ENCODE measurements at places on chromosomes 11 and 22. TPM values are rescaled to one million over a fixed set of nuclear protein-coding genes. Genes with fewer than 3 reads are reported as not detected.

- no peak for DNase-seq
Observed at GRCh38 chr22:19180234-19180633, 1.7 kb upstream of the SLC25A1 start.

CYTH4 gene
- total RNA-seq, result 89.5 TPM

PYGM gene
- total RNA-seq, result 11.8 TPM

- no peak for DNase-seq
Observed at GRCh38 chr22:35735542-35735941, 17.9 kb downstream of the APOL5 start.

GRCh38 chr11:113967361-113967760 lies 7.5 kb upstream of the HTR3A start:
- no peak for DNase-seq

CHRM4 gene
- total RNA-seq, result 4.3 TPM

FAT3 gene
- total RNA-seq, result not detected

APOBEC3F gene
- 13.5 TPM for total RNA-seq

DNA sequence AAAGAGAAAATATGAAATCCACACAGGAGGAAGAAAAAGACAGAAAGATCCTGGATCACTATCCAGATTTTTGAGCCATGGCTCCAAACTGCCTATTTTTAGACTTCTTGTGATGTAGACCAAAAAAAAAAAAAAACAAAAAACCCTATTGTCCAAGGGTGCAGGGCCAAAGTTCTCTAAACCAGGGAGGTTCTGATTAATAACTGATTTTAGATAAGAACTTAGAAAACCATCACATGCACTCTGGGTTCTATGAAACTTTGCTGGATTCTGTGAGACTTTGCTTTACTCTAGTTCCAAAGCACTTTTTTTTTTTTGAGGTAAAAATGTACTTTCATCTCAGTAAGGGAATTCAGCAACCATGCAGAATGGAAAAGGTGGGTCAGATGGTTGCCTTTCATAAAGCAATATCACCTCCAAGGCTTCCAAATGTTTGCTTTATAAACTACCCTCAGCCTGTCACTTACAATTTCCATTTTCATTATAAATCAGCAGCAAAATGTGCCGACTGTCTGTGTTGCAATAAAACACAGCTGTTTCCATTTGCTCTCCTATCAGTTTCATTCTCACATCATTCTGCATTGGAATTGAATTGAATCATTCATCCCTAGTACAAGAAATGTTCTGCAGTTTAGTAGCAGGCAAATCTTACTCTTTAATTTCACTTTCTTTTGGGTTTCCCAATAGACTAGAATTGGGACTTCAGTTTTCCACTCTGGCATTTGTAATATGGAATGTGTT lies 1584.3 kb upstream of the RAG2 start:
- no peak for DNase-seq

DNA sequence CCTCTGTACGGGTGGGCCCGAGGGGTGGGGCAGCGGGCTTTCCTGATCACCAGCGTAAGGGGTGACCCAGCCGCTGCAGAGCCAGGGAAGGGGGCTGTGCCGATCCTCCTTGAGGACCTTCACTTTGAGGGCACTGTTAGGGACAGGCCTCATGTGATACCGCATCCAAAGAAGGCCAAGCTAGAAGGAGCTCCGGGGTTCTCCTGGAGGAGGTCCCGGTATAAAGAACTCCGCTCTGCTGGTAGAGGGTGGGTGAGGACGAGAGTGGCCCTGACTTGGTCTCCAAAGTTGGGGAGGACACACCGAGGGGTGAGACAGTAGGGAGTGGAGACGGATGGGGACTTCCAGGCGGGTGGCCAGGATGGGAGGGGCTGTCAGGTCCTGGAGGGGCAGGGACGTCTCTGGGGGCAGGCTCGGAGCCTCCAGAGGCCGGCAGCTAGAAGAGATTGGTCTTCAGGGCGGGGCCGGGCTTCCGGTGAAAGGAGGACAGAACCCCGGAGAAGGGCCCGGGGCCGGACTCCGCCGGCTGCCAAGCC lies 4.6 kb downstream of the PHOX2A start:
- DNase-seq, result no peak

DNA sequence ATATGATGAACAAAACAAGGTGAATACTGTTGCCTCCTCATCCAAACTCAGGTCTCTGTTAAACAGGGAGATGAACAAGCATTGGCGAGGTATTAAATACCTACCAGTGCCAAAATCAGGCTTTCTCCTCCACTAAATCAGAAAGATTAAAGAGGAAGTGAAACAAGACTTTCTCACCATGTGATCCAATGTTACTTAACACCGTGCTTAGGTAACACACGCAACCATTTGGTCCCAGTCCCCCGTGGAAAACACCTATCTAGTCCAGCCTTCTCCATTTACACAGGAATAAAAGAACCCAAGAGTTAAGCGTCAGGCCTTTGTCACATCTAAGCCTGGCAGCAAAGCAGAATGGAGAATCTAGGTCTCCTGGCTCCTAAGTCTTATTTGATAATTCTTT lies 34.5 kb downstream of the TENM4 start:
- no peak for DNase-seq

DNA sequence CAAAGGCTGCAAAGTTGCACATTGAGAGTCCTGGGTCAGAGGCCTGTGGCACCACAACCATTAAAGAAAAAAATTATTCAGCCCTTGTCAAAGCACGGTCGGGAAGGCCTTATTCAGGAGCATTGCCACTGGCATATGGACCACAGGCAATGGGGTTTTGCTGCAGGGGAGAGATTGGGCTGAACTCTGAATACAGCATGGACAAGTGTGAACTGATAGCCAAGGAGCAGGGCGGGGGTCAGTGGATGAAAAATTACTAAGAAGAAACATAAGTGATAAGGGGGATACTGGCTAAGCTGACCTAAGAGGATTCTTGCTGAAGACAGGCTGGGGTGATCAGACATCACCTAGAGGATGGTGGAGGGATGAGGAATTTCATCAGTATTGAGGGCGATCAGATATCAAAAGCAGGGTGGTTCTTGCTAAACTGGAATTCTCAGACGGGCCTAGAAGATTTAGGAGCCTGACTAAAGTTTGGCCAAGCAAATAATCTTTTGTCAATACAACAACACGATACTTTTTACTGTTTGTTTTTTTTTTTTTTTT lies 3.3 kb upstream of the DGCR8 start:
- no peak for DNase-seq

DNA sequence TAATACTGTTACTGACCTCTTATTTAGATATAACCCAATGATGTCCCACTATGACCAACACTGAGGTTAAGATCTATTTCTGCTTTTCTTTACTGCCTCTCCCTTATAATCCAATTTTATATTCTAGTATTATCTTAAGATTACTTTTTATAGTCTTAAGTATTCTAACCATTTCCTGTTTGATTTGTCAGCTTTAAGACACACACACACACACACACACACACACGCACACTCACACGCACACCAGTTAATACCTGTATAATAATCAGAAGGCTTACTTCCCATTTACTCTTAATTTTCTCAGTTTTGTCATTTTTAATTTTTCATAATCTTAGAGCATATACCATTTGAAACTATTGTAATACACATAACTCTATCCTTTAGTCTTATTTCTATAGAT lies 226.0 kb upstream of the C11orf87 start:
- DNase-seq, result no peak

- no peak for DNase-seq
Observed at GRCh38 chr11:64268025-64268892, 16.2 kb downstream of the BAD start.

SGSM1 gene
- 0.70 TPM for total RNA-seq

GRCh38 chr11:12420706-12421105 lies 43.3 kb downstream of the PARVA start:
- DNase-seq, result no peak

DNA sequence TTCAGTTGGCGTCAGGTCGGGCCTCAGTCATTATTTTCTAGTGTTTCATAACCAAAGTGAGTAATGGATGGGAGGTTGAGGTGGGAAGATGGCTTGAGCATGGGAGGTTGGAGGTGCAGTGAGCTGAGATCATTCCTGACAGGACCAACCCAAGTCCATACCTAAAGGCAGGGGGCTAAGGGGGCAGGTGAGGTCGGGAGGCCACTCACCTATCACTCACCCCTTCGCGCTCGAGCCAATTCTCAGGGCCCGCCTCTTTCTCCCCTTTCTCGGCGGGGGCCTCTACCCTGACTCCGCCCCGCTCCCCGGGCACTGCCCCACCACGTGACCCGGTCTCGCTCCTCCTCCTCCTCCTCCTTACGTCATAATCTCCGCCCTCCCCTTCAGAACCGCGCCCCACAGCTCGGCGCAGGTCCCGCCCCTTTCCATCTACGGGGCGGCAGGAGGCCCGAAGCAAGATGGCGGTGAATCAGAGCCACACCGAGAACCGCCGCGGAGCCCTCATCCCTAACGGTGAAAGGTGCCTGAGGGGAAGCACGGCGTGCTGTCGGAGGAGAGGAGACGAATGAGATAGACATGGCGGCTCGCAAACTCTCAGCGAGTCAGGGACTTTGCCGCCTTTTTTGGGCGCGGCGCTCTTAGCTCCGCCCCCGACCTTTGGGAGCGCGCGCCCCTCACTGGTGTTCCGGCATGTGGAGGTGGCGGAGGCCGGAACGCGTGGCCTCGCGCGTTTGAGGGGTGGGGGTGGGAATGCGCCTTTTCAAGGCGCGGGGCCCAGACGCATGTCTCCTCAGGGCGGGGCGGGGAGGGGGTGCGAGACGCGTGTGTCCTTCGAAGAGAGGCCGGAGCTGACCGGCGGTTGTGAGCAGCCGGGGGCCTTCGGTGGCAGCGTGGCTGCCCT lies at the start of gene WBP2NL:
Gene WBP2NL (plus strand): TSS at position 428 of the 901 bp plus-strand sequence. CDS start 31 bp downstream, at position 459.
- DNase-seq, result peak; percentile 80

- DNase-seq, result no peak
Observed at GRCh38 chr11:70713086-70713835, 314.9 kb downstream of the CTTN start.

GRCh38 chr11:101914738-101915426 lies at the start of gene CEP126:
Gene CEP126 (plus strand): TSS chr11:101915010. CDS start chr11:101915285, 275 bp downstream.
- peak; percentile 88 for DNase-seq

ABCG4 gene
- not detected for total RNA-seq

SNX32 gene
- total RNA-seq, result 0.27 TPM

GRCh38 chr11:120710354-120711131 lies 199.0 kb downstream of the GRIK4 start:
- DNase-seq, result no peak

APOA5 gene
- not detected for total RNA-seq

GRCh38 chr22:39290724-39291161 lies 28.7 kb downstream of the RPL3 start:
- DNase-seq, result no peak

GRCh38 chr11:63243533-63243932 lies at the start of gene SLC22A25:
Gene SLC22A25 (minus strand): TSS chr11:63243599. CDS start chr11:63229652, 13,947 bp downstream.
- no peak for DNase-seq

- DNase-seq, result no peak
Observed at GRCh38 chr22:30864441-30865420, 103.8 kb downstream of the MORC2 start.

DNA sequence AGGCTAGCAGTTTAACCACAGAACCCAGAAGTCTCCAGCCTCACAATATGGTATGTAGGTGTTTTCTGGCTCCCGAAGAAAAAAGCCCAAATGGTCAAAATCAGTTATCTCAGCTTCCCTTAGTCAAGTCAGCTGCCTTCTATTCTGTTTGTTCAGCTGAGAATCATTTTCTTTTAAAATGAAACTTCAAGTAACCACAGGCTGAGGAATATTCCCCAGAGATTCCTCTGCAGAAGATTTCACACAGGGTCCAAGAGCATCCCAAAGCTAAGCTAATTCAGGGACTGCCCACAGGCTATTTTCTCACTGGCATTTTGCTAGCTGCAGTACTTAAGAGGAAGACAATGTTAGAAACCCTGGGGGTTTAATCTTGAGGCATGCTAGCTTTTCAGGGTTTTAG lies 977.0 kb upstream of the CHORDC1 start:
- no peak for DNase-seq

SAA4 gene
- total RNA-seq, result not detected

GRCh38 chr11:35064114-35064800 lies 74.7 kb upstream of the CD44 start:
- DNase-seq, result no peak

NCF4 gene
- 37.1 TPM for total RNA-seq

GRCh38 chr11:35173011-35173511 lies 34.1 kb downstream of the CD44 start:
- no peak for DNase-seq

KLHDC7B gene
- total RNA-seq, result 3.8 TPM

DNA sequence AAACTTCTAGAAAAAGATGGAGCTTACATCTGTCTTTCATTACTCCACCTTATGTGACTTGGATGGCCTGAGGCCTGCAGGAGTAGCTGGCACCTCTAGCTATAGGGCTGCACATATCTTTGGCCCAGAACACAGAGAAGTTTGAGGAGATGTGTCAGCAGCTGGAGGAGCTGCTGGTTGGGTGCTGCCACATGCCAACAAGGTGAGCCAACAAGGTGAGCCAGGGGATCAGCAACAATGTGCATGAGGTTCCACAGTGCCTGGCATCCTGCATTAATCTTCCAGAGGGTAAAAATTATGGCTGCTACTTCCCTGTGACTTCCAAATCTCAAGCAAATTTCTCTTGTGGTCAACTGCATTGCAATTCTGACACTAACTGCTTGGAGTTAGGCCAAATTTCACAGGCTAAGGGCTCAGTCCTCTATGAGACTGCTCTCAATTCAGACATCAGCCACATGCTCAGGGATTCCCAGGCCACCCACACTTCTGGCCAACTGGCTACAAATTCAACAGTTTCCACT lies 16.0 kb downstream of the RBM7 start:
- DNase-seq, result no peak

CTTN gene
- total RNA-seq, result 52.3 TPM

DNA sequence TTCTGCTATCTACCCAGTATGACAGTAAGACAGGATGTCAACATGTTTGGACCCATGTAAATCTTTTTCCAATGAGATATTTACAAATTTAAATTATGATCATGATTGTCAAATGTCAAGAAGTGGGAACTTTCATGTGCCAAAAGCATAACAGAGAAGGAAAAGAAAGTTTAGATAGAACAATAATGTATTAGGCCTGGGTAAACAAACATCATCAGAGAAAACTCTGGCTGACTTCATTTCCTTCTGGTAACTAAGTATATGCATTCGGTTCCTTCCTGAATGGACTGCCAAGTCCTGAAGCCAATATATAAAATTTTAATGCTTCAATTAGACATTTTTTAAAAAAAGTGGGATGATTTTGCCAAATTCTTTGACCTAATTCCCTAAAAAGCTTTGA lies 16.5 kb downstream of the RNF141 start:
- no peak for DNase-seq

TNKS1BP1 gene
- 16.2 TPM for total RNA-seq

PLEKHA7 gene
- total RNA-seq, result 10.9 TPM

ADM2 gene
- 1.7 TPM for total RNA-seq

GRCh38 chr11:118443590-118444218 lies 7.4 kb downstream of the KMT2A start:
- no peak for DNase-seq

FXYD2 gene
- 1.3 TPM for total RNA-seq

All from T-helper 17 cell (primary cell).